NCI-H524 (cell line): ENCODE measurements at places on chromosomes 2 and 18.

GRCh38 chr2:157315901-157316300, 9.7 kb downstream of the ERMN start:
- DNase-seq, result no peak

DNA sequence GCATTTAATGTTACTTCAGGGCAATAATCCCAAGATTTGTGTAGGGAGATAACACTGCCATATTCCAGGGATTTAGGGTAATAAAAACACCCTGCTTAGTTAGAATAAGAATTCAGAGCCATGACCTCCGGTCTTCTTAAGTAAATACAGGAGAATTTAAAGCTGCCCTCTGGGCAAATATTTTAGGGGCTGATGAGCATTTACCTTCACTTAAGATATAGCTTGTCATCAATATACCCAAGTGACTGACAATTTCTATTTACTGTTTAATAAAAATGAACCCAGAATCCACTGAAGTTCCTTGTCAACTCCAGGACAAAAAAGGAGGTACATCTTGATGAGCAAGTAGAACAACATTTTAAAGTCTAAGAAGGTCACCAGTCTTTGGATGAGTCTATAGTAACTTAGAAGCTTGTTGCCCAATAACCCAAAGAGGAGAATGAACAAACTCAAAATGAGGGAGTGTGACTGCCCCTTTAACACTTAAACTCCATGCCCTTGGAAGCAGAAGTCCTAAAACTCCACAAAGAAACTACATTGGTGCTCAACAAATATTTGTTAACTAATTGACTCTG, 24.3 kb upstream of the IKZF2 start:
- no peak for DNase-seq

DNA sequence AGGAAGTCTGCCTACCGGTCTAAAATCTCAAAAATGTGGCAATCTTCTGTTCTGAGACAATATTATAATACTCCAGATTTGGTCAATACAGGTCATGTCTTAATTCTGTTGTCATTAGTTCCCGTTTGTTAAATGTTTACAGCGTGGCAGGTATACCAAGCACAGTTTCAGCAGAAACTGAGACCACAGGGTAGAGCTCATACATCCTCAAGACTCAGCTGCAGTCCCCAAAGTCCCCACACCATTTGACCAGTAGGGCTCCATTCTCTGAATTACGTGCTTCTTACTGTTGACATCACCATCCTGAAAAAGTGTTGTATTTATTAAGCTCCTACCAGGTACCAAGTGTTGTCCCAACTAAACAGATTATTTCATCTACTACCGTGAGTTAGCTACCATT, 157.1 kb downstream of the MC4R start:
- DNase-seq, result no peak

GRCh38 chr2:197307236-197307932, 3.2 kb downstream of the ANKRD44 start:
- DNase-seq, result no peak

- no peak for DNase-seq
Observed at GRCh38 chr2:96622544-96622943, 15.6 kb downstream of the KANSL3 start.

GRCh38 chr2:240953426-240954410, 44.7 kb upstream of the SNED1 start:
- DNase-seq, result no peak

- DNase-seq, result no peak
Observed at GRCh38 chr18:36537289-36537688, 239.8 kb downstream of the FHOD3 start.

DNA sequence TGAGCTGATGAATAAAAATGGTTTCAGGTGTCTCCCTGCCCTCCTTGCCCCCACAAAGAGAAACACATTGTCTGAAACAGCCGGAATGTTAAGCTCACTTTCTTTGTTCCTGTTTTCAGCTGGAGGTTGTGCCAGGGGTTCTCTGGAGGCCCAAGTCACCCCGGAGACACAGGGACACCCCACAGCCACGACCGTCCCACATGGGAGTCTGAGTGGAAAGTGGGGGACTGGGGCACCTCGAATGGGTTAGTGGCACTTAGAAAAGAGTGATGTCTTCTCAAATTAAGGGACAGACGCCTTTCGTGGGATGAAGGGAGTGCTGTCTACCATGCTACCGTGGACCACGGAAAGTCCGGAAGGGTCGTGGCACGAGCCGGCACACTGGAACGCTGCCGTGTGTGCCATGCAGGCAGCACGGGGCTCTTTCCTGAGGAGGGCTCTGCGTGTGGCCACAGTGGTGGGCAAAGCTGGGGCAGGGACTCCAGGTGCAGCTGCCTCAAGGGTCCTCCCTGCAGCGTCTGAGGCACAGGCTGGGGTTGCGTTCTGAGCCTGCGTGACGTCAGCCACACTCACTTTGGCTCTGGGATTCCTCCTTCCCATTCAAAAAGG, 39.4 kb upstream of the CTDP1 start:
- DNase-seq, result no peak

- no peak for DNase-seq
Observed at GRCh38 chr2:11072550-11072949, 82.7 kb upstream of the SLC66A3 start.

DNA sequence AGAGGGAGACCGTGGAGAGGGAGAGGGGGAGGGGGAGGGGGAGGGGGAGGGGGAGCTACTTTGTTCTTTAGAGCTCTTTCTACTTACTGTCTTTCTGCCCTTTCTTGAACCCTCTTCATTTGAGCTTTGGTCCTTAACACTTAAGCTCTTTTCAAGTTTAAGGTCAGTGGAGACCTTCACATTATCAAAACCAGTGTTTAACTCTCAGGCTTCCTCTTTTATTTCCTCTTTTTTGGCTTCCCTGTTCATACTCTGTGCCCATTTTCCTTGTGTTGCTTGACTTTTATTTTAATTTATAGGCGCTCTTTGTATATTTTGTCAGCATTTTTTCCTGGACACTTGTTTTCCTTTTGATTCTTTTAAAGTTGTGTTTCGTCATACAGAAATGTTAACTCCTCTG, 37.1 kb downstream of the ACSL3 start:
- DNase-seq, result no peak

- DNase-seq, result no peak
Observed at GRCh38 chr2:54384301-54385203, 71.6 kb upstream of the SPTBN1 start.

DNA sequence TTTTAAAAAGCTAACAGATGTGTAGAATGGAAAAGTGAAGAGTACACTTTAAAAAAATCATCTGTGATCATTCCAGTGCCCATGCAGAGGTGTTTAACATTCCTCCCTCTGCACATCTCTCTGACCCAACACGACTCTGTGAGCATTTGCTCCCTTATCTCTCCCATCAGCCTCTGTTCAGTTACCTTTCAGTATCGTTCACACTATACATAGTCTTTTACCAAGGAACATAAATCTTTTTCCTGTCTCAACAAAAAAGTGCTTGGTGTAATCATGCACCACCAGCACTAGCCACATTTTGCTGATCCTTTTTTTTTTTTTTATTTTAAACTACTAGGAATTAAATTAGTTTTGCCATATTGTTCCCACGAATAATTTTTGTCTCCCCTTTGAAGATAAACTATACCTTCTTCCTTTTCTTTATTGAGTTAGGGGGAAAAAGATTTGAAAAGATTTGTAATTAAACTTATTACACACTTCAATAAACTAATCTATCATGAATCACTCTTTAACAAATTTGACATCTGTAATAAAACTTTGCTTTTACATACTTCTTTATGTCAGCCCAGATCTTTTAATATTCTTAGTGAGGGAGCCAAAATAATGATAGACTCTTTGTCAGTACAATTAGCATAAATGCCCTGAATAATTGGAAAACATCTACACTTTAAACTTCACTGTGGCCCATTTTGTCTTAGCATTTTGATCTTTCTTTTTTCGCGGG, 489.8 kb upstream of the FANCL start:
- DNase-seq, result no peak

- DNase-seq, result no peak
Observed at GRCh38 chr2:20348542-20348941, 2.1 kb downstream of the PUM2 start.

DNA sequence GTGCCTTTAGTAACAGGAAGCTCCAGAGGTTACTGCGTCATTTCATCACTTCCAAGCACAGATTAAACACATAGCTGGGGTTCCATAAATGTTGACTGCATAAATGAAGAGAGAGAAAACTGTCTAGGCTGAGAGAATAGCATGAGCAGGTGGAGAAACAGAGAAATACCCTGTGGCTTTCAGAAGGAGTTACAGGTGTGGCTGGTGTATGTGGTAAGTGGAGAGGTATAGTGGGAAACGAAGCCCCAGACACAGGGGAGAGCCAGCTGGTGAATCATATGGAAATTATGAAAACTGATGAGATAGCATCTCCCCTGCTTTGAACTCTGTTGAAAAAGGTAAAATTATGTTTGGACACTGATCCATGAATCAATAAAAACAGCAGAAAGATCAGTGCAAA, 807.4 kb upstream of the POU3F3 start:
- no peak for DNase-seq

- DNase-seq, result no peak
Observed at GRCh38 chr2:54602736-54603322, 120.6 kb upstream of the EML6 start.

DNA sequence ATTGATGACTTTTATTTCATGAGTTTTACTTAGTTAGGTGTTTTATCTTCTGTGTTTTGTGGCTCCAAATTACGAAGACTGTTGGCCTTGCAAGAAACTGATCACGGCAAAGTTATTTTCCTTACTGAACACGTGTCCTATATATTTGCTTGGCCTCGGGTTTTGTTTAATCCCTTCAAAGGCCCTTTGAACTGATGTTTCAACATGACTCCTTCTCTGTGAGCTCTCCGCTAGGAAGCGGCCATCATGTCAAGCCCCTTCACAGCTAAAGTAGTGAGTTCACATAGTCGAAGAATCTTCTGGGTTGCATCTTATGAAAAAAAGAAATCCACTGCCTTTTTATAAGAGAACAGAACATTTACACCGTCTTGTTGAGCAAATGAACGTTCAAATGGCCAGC, 159.3 kb downstream of the GBX2 start:
- no peak for DNase-seq

GRCh38 chr2:62539606-62540407, 33.8 kb upstream of the TMEM17 start:
- DNase-seq, result no peak

DNA sequence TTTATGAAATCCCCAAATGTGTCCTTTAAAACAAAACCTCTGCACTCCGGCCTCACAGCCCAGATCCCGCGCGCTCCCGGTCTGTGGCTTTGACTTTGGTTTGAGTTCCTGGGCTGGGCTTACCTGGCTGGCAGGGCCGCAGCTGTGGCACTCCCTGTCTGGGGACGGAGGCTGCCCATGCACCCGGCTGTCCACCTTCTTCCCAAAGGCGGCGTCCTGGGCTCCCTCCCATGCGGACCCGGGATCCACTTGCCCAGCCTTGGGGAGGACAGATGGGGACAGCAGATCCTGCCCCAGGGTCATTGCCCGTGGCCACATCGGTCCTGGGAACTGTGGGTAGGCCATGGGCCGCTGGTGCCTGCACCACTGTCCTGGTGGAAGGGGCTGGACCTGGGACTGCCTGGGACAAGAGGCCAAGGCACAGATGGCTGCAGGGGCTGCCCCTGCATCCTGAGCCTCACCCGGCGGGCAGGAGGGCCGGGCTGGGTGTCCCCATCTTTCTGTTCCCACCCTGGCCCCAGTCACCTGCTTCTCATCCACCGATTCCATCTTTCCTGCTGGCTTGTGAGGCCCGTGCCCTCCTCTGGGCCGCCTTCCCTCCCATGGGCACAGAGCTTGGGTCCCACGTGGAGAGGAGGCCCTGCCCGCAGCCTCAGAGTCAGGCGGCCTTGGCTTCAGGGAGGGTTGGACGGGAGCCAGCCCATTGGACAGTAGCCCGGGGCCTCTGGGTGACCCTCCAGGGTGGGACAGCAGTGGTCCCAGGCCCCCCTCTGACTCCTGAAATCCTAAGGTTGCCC, 27.7 kb downstream of the NFATC1 start:
- DNase-seq, result no peak

GRCh38 chr2:186220409-186220808, 265.7 kb upstream of the ZC3H15 start:
- no peak for DNase-seq

DNA sequence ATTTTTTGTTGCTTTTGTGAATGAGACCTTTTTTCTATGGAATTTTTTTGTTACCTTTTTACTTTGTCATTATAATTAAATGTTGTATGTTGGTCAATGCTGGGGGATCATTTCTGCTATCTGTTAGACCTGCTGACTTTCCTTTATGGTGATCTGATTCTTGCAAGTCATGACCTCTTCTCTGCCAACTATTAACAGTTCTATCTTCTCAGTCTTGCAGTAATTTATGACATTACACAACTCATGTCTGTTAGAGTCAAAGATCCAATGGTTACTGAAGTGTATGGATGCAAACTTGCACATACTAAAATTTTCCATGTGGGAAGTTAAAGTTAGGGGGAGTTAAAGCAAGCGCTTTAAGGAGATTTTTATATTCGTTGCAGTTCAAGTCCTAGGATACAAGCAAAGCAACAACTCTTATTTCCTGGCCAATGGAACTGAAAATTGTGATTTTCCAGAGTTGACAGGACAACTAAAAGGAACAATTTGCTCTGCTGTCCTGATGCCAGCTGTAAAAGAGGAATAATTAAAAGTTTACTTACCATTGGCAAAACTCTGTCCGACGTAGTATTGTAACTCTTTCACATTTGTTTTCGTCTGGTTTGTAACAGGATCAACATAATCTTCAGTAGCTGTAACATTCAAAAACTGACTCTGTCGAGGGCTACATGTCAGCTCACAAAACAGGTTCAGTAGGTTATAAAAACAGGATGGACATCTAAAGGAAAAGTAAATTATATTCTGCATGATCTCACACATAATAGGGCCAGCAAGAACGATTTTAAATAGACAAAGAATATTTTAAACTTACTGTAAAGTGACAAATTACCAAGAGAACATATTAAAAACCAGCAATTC, 17.8 kb downstream of the NPC1 start:
- DNase-seq, result no peak

DNA sequence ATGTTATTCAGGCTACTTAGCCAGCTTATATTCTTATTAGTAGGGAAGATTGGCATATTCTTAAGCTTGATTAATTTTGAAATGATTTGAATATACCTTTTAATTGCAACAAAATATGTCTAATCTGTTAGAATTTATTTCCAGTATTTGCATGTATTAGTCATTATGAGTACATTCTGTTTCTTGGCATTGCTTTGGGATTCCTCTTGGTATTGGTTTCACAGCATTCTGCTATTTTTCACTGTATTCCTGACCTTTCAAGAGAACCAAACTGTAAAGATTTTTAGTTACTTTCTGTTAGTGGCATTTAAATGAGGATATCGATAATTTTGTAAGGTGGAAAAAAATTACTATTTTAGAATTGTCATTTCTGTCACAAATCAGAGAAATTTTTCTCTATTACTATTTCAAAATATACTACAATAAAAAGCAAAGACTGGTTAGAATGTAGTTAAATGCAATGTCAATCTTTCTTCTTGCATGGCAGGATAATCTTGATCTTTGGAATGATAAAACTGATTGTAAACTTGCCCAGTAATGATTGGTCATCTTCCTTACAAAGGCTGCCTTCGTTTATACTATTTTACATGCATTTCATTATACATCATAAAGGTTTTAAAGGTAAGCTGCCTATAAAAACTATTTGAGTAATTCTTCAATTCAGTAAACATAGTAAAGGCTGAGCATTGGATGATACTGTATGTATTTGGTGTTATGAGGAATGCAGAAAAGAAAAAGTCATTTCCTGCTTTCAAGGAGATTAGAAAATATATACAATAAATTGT, 86.1 kb downstream of the SLC4A10 start:
- DNase-seq, result no peak
